Activated T-helper 1 cell treated with anti-CD3 and anti-CD28 coated beads, Interleukin-12 subunit alpha, Interleukin-12 subunit beta, Interleukin-2, Interleukin-4 antibody, amounts not matched to agents 30 ng/mL and 10 ng/mL and 1 ng/mL, durations not matched to agents 14 hours and 24 hours and 36 hours (primary cell): ENCODE measurements at places on chromosomes 1 and 21. TPM values are rescaled to one million over a fixed set of nuclear protein-coding genes. Genes with fewer than 3 reads are reported as not detected.
A peak's percentile ranks its signal among the peaks of the same experiment; 100 is the strongest.

The PGBD5 gene
- total RNA-seq = not detected in 2 replicates

The C1orf185 gene
- not detected in 2 replicates for total RNA-seq

The SUCO gene
- total RNA-seq = 39.3 and 40.4 TPM in 2 replicates

The WLS gene
- 0.70 TPM in 1 of 2 replicates, not detected in the other for total RNA-seq

The FCGR2B gene
- total RNA-seq = not detected in 2 replicates

The STXBP3 gene
- 39.6 and 42.4 TPM in 2 replicates for total RNA-seq

The ABCB10 gene
- 46.2 and 47.0 TPM in 2 replicates for total RNA-seq

The MINDY1 gene
- total RNA-seq = 12.0 and 13.4 TPM in 2 replicates

The KDF1 gene
- not detected in 2 replicates for total RNA-seq

The BARHL2 gene
- not detected in 2 replicates for total RNA-seq

The RGS8 gene
- not detected in 2 replicates for total RNA-seq

GRCh38 chr1:213148905-213149304 lies 97.9 kb downstream of the RPS6KC1 start:
- no peak for DNase-seq

- DNase-seq = no peak
These were observed 63.1 kb downstream of the PTPRC start for GRCh38 chr1:198701766-198702539.

DNA sequence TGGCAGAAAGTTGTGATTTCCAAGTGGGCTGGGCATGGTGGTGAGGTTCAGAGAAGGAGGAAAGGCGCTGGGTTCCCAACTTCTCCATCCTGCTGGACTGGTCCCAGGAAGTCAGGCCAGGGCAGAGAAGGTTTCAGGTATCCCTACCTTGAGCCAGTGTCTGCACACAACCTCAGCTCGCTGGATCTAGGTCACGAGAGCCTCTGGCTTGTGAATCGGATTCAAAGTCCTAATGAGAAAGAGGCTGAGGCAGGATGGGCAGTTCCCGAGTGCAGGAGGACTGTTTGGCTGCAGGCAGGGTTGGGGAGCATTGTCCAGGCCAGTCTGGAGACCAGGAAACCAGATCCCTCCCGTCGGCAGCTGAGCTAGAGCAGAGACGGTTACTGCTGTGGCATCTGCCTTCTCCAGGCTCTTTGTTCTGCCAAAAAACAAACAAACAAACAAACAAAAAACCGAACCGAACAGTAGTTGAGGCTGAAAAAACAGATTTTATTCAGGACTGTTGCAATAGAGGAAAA lies 19.5 kb upstream of the IGSF21 start:
- DNase-seq = no peak

- no peak for DNase-seq
These were observed 31.8 kb upstream of the CFHR4 start for GRCh38 chr1:196856053-196856452.

- no peak for DNase-seq
These were observed 781 bp downstream of the PROX1 start for GRCh38 chr1:213988507-213989001.

- no peak for DNase-seq
These were observed 281.3 kb downstream of the VAV3 start for GRCh38 chr1:107683683-107684082.

- peak; percentile 69 for DNase-seq
These were observed 1.9 kb upstream of the DHRS3 start for GRCh38 chr1:12619792-12620487.

GRCh38 chr1:43349594-43350306 lies 9.0 kb upstream of the CDC20 start:
- DNase-seq = no peak

DNA sequence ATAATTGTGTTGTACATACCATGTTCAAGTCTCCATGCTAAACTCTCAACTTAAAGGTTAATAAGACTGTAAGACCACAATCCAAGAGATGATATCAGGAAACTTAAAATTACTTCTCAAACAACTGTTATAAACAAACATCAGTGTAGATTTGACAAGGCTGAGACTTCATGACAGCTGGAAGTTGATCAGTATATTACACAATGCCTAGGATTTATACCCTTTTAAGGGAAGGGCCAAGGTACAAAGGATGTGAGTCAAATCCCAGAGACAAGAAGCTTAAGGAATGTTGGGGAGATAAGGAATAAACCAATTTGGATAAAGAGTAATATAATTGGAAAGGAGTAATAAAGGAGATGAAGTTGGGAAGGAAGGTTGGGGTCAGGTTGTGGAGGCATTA lies 98.8 kb downstream of the LBR start:
- no peak for DNase-seq

DNA sequence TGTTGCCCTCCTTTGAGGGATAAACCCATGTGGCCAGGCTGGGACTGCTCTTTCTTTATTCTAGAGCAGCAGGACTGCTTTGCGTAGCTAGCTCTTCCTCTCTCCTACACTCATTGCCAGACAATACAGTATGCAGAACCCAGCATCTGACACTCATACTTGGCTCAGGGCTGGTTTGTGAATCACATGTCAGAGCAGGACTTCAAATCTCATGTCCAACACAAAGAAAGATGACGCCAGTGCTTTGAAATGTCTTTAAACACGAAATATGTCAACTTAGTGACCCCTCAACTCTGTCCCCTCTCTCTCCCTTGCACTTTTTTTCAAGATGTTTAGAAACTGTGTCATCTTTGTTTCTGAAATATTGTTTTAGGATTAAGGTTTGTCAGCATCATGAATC lies 135.0 kb downstream of the TGFB2 start:
- DNase-seq = no peak

GRCh38 chr1:160255781-160256300 lies 6.5 kb downstream of the DCAF8 start:
- DNase-seq = no peak

DNA sequence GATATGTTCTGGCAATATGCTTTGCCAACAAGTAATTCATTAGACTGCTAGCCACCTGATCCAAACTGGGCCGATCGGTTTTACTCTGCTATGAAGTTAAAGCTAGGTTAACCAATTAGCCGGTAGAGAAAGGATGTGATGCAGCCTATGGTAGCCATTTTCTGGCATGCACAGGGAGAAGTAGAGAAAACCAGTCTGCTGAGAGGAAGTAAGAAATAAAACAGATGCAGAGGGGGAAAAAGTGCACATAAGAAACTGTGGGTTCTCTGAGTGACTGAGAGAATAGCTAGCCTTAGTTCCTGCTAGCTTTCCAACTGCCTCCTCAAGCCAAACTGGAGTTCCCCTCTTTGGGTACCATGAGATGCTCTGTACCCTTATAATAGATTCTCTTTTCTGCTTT lies 52.8 kb downstream of the ARID4B start:
- DNase-seq = no peak

- DNase-seq = no peak
These were observed 307.4 kb downstream of the KIF26B start for GRCh38 chr1:245462161-245462560.

DNA sequence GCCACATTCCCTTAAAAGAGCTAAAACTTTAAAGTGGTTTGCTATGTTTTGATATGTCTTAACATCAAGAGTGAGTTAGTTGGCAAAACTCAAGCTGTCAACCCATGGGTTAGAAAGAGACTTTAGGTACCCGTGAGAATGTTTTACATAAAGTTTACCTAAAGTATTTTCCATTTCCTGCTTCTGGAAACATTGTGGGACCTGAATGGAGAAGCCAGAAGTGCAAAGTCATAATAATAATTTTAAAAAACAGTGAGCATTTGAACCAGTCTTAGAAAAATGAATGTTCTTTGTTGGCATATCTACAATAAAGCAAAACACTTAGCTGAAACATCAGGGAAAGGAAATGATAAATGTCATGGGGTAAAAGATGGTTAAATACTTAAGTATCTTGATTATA lies 34.8 kb downstream of the LRRC8C start:
- DNase-seq = no peak

- no peak for DNase-seq
These were observed 72.5 kb downstream of the DPT start for GRCh38 chr1:168656485-168656884.

GRCh38 chr1:157201767-157202166 lies 63.6 kb upstream of the ETV3 start:
- no peak for DNase-seq

GRCh38 chr1:181189691-181190363 lies 101.3 kb downstream of the IER5 start:
- peak; percentile 66 for DNase-seq

DNA sequence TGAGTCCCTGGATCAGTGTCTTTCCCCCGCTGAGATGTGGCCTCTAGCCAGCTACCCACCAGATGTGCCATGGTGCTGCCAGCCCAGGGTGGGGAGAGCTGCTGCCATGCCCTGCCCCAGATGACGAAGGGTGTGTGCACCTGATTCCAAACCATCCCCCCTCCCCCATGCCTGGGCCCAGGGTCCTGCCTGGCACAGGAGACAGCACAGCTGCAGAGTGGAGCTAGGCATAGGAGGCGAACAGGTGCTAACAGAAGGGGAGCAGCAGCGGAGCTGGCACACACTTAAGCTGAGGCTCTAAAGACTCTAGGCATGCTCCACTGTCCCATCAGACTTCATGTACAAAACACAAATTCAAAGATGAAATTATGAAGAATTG lies 9.0 kb upstream of the LDLRAP1 start:
- no peak for DNase-seq

DNA sequence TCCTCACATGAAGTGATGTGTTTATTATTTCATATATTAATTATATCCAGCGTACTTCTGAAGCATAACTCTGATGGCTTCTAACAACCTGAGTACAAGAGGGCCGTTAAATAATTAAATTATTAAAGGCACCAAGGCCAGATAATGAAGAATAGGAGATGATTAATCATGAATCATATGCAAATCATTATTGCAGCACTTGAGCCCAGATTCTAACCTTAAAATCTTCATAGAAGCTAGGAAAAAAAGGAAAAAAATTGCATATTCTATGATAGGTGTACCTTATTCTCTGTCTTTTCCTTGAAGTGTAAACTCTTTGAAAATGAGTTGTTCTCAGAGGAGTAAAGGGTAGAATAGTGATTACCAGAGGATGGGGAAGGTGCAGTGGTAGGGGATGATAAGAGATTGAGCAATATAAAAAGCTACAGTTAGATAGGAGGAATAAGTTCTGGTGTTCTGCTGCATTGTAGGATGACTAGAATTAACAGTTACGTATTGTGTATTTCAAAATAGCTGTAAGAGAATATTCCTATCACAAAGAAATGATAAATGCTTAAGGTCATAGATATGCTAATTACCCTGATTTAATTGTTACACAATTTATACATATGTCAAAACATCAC lies 51.1 kb downstream of the SWT1 start:
- DNase-seq = no peak
